NCI-H345 (cell line): ENCODE measurements at places on chromosomes 7 and 10.

- DNase-seq, result no peak
Measured at GRCh38 chr10:83852146-83852545, 287.2 kb upstream of the GHITM start.

DNA sequence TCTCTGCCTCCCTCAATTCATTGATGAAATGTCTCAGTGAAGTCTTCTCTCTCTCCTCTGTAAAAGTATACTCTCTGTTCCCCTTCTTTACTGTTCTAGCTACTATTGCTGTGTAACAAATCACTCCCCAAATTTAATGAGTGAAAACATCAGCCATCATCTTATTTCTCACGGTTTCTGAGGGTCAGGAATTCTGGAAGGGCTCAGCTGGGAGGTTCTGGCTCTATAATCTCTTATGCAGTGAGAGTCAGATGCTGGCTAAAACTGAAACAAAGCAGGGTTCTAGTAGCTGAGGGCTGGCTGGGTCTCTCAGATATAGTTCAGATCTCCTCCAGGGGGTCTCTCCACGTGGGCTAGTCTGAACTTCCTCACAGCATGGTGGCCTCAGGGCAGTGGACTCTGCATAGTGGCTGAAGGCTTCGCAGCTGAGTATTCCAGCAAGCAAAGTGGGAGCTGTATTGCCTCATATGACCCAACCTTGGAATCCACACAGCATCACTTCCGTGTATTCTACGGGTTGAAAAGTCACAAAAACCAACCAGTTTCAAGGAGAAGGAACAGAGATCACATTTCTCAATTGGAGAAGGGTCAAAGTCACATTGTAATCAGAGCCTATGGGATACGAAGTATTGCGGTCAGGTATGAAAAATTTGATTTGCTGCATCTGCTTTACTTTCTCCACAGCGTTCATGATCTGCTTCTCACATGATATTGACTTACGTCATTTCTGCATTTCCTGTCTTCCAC, 74.8 kb upstream of the ATRNL1 start:
- DNase-seq, result no peak

GRCh38 chr10:102324061-102324460, 71.4 kb upstream of the NFKB2 start:
- DNase-seq, result no peak

- DNase-seq, result no peak
Measured at GRCh38 chr10:104521901-104522694, 119.0 kb upstream of the SORCS3 start.

GRCh38 chr10:17256627-17257026, 28.6 kb downstream of the VIM start:
- no peak for DNase-seq

GRCh38 chr10:49278497-49278981, 20.4 kb upstream of the C10orf71 start:
- DNase-seq, result no peak

DNA sequence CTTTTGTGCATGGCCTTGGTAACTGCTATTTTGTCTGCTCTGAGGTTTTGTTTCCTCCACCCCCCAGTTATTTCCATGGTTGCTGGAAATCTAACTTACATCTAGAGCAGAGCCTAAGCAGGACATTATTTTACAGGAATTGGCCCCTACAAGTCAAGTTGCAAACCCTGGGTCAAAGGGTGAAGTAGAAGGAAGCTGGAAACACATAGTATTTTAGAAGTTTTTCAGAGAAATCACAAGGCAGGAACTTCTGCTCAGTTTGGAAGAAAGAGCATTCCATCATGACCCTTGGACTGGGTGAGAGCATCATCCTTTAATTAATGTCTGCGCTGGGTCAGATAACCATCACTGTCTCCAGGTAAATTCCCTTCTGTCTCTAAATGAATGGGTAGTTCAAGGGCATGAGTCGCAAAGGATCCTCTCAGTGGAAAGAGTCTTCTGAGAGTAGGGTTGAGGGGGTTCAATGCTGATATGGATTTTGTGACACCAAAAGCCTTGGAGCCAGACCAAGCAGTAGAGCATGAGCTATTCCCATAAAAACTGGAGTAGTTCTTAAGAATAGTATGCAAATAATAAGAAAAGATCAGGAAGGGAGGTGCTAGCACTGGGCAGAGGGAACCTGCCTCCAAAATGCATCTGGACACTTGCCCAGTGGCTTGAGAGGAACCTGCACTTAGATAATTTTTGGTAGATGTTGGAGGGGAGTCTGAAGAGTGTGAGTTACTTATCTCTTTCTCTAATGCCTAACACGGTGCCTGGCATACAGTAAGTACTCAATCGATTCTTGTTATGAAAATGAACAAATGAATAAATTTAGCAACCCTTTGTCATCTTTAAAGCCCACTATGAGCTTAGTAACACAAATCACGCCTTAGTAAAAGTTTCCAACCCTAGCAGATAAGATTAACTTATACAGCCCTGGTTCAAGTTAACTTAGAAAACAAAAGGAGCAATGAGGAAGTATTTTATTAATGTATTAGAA, 160.6 kb upstream of the ADO start:
- no peak for DNase-seq

- DNase-seq, result no peak
Measured at GRCh38 chr10:123966896-123967231, 75.3 kb upstream of the CPXM2 start.

- no peak for DNase-seq
Measured at GRCh38 chr7:120662291-120662690, 195.7 kb downstream of the TSPAN12 start.

DNA sequence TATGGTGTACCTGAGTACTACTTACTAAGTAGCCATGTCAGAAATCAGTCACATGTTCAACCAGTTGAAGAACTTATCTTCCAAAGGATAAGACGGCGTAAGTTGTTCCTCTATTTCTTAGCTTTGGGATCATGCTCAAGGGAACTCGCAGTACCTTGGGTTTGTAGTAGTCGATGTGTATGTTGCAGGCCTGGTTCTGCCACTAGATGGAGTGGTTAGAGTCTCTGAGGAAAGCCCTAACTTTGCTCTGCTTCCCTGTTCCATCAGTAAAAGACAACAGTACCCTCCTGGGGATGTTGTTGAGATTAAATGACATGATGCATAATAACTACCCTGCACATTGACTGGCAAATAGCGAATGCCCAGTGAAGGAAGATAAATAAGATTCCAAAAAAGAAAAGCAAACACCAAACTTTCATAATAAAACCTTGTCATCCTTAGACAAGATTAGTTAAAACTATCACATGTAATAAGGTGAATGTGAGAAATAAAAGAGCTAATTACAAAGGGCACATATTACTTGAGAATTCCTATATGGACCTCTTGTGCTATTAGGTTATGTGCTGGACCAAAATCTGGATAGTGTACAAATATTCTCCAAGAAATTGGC, 165.9 kb downstream of the ABCA13 start:
- peak; percentile 17 for DNase-seq

DNA sequence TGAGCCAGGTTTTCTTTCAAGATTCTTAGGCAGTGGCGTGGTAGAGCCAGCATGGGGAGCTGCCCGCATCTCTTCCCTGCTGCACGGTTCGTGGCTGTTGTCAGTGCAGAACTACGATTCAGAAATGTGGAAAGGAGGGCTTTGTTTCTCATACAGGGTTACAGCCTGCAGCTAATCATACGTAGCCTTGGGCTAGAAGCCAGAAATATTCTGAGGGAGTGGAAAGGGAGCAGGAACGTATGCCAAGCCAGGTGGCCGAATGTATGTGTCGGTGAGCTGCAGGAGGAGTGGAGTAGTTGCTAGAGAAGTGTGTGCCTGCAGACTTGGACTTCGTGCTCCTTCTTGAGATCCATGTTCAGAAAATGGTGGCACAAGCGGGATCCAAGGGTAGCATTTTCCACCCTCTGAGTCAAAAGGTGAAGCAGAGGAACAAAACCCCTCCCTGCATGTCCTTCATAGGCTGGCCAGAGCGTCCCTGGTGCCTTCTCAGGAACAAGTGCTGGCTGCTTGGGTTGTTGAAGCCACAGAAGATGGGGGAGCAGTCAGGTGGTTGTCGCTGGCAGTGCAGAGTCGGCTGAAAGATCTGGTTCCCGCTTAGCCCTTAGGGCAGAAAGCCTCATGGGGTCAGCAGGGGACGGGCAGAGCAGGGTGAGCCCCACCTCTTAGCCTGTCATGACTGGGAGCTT, 40.9 kb downstream of the LANCL2 start:
- peak; percentile 78 for DNase-seq

- no peak for DNase-seq
Measured at GRCh38 chr7:76074972-76075370, 27.1 kb downstream of the MDH2 start.

DNA sequence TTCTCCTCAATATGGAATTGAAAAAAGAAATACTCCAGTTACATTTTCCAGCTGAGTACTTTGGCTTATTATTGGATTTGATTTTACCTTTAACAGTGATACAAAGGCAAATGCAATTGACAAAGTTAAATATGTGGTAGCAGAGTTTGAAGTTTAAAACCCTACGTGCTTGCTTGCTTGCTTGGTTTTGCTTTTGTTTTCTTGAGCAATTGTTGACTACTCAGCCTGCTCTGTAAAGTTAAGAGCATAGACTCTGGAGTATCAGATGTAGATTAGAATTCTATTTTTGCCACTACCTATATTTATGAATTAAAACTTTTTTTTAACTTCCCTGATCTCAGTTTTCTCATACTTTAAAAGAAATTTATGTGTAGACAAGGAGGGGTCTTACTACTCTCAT, 51.4 kb downstream of the PCDH15 start:
- no peak for DNase-seq

DNA sequence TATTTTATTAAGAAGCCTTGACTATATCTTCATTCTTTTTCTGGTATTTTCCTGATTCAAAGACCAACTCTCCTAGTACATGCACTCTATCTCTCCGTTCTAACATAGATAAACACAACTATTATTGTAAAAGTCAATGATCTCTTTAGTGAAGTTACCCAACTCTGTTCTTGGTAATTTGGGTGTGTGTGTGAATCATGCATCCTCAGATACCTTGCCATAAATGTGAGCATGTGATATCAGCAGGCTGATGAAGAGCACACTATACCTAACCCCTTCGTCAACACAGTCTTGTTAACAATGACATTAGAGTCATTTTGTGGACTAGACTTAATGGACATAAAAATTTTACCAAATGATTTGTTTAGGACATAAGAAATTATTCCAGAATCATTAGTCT, 1122.1 kb downstream of the XPNPEP1 start:
- DNase-seq, result no peak

GRCh38 chr7:127789031-127789430, 137.0 kb downstream of the SND1 start:
- DNase-seq, result no peak

GRCh38 chr7:21939136-21939857, 6.4 kb downstream of the CDCA7L start:
- peak; percentile 63 for DNase-seq

GRCh38 chr7:65951837-65952578, 30.0 kb downstream of the GUSB start:
- peak; percentile 46 for DNase-seq

DNA sequence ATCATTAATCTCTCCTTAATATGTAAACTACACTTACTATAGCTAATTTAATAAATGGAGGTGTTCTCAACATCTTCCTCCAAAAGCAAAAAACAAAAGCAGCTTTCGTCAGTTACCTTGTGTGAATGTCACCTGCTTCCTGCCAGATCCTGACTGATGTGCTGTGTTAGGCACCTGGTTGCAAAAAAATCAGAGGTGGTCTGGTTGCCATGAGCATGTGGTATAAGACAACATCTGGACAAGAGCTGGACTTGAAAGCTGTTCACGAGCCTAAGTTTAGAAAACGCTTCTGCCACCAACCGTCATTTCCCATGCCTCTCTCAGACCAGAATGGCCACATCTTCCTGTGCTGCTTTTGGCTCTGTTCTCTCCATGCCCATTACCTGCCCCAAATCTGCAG, 42.0 kb upstream of the GGCT start:
- no peak for DNase-seq

GRCh38 chr7:104816537-104816936, 197.5 kb upstream of the KMT2E start:
- no peak for DNase-seq

GRCh38 chr7:38929460-38930171, 20.6 kb upstream of the VPS41 start:
- DNase-seq, result no peak

DNA sequence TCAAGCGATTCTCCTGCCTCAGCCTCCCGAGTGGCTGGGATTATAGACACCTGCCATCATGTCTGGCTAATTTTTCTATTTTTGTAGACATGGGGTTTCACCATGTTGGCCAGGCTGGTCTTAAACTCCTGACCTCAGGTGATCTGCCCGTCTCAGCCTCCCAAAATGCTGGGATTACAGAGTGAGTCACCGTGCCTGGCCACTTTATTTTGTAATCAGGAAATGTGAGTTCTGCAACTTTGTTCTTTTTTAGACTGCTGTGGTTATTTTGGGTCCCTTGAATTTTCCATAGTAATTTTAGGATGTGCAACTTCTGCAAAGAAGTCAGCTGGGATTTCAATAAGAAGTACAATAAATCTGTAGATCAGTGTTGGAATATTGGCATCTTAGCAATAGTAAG, 96.8 kb downstream of the CYTH3 start:
- DNase-seq, result no peak

DNA sequence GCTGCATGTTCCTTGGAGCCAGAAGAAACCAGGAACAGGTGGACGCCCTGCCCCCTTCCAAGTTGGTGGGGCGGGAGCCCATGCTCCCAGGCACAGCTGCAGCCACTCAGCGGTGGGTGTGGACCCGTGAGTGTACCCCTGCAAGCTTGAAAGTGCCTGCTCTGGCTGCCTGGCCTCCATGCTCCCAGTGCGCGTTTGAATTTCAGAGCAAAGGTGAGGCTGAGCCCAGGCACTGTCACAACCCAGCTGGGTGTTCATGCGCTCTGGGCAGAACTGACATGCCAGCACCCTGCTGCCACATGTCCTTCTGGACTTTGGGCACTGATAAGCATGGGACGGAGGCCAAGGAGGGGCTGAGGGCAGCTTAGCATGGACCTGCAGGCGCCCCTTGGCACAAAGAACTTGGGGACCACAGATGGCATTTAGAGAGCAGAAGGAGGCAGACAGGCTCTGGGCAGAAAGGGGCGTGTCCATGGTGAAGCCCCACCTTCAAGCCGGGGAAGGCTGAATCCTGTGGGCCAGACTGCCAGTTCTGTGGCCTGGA, 402.0 kb upstream of the NRG3 start:
- DNase-seq, result no peak

DNA sequence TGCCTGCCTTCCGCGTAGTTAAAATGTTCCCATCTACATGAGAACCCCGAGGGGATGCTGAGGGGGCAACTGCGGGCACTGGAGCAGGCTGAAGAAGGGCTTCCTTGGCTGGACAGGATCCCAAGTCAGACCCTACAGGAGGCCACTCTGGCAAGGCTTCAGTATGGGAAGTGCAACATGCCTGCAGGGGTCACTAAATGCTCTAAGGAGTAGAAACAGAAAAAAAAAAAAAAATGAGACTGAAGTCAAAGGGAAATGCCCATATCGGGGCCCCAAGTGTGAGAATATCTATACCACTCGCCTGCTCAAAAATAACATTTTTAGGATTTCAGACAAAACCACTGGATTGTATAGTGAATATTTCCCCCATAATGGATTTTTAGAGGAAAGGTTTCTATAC, 33.5 kb downstream of the FAM204A start:
- no peak for DNase-seq

DNA sequence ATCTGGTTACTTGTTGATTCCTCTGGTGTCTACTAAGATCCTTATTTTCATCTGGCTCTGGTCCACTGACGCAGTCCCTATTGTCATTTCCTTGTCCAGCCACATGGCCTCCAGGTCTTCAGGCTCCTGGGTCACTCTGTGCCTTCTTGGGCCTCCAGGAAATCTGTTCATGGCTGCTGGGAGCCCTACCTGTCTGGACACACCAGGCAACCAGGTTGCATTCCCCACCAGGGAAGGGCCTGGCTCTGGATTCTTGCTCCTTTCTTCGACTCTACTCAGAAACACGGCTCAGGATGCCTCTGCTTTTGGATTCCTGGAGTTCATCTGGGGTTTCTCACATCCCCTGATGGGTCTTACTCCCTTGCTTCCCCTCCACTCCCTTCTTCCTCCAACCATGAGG, 8.0 kb upstream of the PPIF start:
- DNase-seq, result no peak
